ENCODE measurements at places on chromosomes 16 and 17.
A peak's percentile ranks its signal among the peaks of the same experiment; 100 is the strongest.

DNA sequence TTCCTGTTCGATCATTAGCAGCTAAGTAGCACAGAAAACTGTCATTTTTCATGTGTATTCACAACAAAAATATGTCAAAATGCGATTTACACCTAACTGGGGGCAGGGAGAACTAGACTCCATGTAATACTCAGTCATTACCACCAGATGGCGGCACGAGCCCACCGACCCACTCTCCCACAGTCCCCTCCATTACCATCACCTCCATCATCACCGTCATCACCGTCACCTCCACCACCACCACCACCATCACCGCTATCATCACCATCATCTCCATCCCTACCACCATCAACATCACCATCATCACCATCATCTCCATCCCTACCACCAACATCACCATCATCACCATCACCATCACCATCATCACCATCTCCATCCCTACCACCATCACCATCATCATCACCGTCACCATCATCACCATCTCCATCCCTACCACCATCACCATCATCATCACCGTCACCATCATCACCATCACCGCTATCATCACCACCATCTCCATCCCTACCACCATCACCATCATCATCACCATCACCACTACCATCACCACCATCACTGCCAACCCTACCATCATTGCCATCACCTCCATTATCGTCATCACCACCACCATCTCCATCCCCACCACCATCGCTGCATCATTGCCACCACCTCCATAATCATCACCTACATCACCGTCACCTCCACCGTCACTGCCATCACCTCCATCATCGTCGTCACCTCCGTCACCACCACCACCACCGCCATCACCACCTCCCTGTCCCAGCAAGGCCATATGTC is 14.4 kb downstream of the NDUFAF8 start:
- peak; percentile 69 for DNase-seq

GRCh38 chr16:491220-491919 is 36.1 kb upstream of the CAPN15 start:
- DNase-seq: no peak

DNA sequence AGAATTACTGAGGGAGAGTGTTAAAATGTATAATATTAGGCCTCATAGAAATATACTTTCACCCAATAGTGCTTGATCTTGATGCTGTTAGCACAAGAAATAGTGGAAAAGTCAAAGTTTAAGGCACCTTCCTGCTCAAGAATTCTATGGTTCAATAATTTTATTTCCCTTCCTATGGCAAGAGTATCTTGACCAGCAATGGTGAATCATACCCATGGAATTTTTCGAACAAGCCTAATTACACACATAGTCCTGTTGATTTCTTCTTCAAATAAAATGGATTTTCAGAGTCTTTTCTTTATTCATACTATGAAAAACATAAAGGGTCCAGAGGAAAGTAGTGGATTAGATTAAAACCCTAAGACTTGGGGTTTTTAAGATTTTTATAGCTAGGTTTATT is 810.6 kb downstream of the CDH11 start:
- DNase-seq: no peak

GRCh38 chr16:10940501-10941079 is 1.7 kb downstream of the DEXI start:
- DNase-seq: no peak

DNA sequence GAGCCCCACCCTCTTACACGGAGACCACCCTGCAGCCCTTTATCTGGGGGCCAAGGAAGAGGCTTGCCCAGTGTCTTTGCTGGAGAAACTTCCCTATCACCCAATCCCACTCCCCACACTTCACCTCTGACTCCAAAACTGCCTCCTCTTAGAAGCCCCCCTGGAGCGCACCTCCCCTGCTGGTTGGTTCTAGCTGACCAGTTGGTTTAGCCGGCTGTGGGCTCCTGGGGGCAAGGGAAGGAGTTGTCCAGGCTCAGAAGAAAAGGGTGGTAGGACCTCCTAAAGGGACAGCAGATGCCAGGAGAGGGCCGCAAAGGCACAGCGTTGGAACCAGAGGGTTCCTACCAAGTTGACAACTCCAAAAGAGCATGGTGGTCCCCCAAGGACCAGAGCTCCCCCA is 2.0 kb downstream of the BCAR1 start:
- DNase-seq: no peak

- no peak for DNase-seq
These were observed 9.1 kb downstream of the SLC4A1 start for GRCh38 chr17:44258811-44259351.

- DNase-seq: no peak
These were observed 47.9 kb upstream of the SREBF1 start for GRCh38 chr17:17884391-17885357.

DNA sequence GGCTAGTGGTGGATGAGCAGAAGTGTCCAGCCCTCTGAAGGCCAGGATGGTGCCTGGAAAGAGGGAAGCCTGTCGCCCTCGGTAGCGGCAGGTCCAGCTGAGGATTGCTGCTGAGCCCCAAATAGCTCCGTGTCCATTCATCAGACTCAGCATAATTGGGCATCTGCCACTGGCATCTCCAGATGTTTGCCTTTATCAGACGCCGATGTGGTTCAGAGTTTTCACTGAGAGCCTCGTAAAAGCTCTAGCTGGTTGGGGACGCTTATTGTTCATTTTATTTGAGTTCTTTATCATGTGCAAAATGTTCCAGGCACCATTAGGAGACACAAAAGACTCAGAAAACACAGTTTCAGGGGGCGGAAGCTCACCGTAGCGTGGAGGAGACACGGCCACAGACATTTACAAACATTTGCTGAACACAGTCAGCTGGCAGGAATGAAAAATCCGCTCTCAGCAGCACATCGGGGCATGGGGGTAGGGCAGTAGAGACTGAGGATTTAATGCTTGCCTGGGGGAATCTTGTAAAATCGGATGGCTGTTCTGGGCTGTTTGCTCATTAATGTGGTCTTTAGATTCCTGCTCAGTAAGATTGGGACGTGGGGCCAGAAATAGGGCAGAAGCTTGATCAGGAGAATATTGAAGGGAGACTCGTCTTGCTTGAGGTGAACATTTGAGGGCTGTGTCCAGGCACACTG is 41.7 kb downstream of the SMPD3 start:
- no peak for DNase-seq

Data from CD4-positive, alpha-beta T cell treated with Interleukin-4 for 1 hour (primary cell).